CD4-positive, alpha-beta memory T cell (primary cell): ENCODE measurements at places on chromosomes 1 and 21.

GRCh38 chr1:65625528-65625927 is 167.2 kb upstream of the PDE4B start:
- DNase-seq, result no peak

- no peak for DNase-seq
Observed at GRCh38 chr1:222375701-222376100, 172.2 kb downstream of the HHIPL2 start.

DNA sequence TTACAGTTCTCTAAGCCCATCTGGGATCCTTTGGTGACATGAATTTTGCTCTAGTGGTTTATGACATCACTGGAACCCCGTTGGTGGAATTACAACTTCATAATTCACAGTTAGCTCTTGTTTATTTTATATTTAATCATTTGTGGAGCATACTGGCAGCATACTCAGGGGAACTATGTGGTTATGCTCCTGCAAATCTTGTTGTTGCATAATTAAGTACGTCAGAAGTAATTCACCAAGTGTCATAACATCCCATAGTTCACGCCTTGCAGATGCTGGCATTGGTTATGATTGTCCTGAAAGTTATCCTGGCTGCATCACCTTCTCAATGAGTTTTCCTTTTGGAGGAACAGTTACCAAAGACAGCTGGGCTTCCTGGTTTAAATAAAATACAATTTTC is 16.5 kb downstream of the PRRX1 start:
- DNase-seq, result no peak

GRCh38 chr21:36539434-36540150 is 59.7 kb upstream of the CLDN14 start:
- DNase-seq, result no peak

- no peak for DNase-seq
Observed at GRCh38 chr1:7426780-7427604, 344.1 kb upstream of the VAMP3 start.
